ENCODE measurements at places on chromosomes 3 and 15.

- no peak for DNase-seq
Observed at GRCh38 chr15:51190424-51191068, 95.8 kb upstream of the TNFAIP8L3 start.

DNA sequence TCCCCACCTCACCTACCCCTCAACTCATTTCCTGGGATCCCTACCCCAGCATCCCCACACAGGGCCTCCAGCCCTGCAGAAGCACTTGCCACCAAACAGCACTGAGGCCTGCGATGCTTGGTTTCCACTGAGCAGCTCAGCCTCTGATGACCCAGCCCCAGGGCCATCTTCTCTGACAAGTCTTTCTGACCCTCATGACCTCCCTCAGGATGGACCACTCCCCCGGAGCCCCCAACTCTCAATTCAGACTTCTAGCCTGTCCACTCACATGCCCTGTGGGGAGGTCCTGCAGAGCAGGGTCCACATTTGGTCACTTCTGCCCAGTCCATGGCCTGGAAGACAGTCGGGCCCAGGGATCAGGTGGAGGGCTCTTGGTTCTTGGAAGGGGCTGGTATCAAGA lies 63.4 kb upstream of the SPATA12 start:
- DNase-seq, result no peak

- DNase-seq, result no peak
Observed at GRCh38 chr3:31896026-31896425, 85.0 kb downstream of the OSBPL10 start.

DNA sequence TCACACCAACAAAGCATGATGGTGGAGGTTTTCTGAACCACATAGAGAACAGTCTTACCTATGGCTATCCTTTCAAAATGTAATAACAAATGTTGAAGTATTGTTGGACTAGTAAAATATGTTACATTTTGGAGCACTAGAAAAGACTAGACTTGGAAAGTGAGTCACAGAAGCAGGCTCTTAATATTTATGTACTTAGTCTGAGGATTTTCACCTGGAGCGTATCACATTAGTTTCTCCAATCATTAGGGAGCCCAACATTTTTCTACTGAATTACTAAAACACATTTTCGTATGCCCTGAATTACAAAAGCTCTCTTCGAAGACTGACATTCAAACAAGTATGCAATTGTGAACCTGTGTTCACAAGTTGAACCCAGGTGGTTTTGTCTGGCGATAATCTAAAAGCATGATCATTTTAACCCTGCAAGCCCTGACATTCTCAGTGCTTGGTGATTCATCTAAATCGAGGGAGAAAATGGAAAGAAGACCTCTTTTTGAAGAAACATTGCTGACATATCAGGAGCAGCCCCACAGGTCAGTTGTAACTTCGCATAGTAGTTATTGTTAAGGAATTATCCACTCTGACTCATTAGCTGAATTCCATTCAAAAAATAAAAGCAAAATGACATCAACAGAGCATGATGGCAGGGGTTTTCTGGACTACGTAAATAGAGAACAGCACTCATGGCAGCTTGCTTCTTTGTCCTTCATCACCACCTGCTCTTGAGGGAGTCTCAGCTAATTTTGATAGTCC lies 679.8 kb upstream of the NECTIN3 start:
- no peak for DNase-seq

- DNase-seq, result no peak
Observed at GRCh38 chr3:5271372-5271683, 83.8 kb downstream of the EDEM1 start.
